ENCODE measurements at places on chromosomes 3 and 15.

GRCh38 chr3:168267179-168267578 lies 171.5 kb upstream of the GOLIM4 start:
- no peak for DNase-seq

- DNase-seq, result no peak
Observed at GRCh38 chr3:130973406-130973805, 53.2 kb downstream of the ASTE1 start.

GRCh38 chr3:1469687-1470086 lies 376.9 kb downstream of the CNTN6 start:
- no peak for DNase-seq

DNA sequence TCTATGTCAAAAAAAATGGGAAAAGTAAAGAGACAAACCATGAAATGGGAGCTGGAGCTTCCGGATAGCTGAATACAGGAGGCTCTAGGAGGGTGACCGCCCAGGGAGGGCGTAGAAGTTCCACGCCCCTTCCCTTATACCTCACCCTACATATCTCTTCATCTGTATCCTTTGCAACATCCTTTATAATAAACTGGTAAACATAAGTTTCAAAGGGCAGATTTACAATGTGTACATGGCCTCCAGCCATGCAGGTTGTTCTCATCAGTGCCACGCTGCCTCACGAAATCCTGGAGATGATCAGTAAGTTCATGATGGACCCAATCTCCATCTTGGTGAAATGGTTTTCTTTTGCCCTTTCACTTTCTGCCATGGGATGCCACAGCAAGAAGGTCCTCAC lies 121.8 kb downstream of the OSBPL10 start:
- DNase-seq, result no peak

DNA sequence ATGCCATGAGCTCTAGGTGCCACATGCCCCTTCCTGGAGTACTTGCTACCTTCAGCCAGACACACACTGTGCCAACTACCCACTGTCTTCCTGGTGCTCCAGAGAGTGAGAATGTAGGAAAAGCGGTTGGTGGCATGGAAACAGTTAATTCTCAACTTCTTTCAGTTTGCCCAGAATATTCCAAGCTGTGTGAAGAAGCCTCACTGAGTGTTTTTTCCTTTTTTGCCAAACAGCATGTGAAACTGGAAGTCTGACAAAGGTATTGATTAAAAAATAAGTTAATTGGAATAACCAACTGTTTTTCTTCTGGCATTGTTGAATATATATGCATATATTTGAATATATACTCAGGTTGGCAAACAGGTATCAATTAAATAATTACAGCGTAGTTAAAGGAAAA lies 52.8 kb downstream of the LRRC3B start:
- DNase-seq, result no peak

DNA sequence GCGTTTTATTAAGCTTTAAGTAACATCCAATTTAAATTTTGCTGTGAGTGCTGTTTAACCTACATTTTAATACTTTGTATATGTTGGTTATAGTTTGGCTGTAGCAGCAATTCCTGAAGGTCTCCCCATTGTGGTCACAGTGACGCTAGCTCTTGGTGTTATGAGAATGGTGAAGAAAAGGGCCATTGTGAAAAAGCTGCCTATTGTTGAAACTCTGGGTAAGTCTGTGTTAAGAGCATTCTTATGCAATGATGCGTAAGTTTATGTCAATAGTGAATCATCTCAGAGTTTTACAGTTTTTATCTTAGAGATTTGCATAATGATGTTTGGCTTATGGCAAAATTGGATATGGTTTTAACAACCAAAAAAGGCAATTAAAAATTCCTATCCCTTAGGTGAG lies 62.7 kb downstream of the ASTE1 start:
- no peak for DNase-seq

DNA sequence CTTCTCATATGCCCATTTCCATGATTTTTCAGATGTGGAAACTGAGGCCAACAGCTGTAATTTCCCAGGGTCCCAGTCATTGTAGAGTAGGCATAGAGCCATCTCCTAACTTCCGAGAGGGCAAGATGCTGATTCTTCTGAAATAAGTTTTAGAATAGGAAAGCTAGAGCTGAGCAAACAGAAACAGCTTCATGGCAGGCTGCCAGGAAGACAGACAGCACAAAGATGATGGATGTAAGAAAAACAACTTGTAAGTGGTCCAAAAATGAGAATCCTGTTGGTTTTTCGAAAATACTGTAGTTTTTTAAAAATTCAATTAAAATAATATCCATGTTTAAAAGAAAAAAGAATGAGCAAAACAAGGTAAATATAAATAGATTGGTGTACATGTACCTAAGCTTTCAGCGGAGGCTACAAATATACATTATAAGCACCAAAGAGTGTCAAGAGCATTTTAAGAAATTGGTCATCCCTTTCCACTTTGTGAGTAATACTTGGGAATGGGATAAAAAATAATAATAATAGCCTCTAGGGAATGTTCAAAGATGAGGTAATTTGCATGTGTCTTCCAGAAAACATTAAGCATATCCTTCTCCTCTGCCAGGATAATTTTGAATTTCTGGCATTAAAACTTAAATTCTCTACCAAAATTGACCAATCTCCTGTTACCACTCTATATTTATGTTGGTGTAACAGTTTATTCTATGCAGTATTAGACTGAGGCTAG lies 406.6 kb downstream of the MECOM start:
- DNase-seq, result no peak

DNA sequence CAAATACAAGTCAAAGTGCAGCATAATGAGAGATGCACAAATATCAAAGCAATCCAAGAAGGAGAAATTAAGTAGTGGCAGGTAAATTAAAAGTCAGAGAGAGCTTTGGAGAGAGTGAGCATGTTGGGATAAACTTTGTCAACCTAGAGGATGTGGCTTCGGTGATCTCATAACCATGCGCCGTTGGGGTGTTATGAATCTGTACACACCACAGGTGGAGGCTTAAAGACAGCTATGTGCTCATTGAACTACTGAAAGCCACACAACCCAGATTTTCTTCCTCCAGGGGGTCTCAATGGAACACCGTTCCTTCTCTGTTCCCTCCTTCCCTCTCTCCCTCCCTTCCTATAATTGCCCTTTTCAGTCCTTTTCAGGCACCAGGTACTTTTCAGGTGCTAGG lies 52.0 kb downstream of the SUCNR1 start:
- no peak for DNase-seq

GRCh38 chr3:113136071-113136470 lies 75.3 kb upstream of the BOC start:
- DNase-seq, result peak; percentile 42

- DNase-seq, result no peak
Observed at GRCh38 chr3:194854659-194855390, 169.1 kb downstream of the FAM43A start.

DNA sequence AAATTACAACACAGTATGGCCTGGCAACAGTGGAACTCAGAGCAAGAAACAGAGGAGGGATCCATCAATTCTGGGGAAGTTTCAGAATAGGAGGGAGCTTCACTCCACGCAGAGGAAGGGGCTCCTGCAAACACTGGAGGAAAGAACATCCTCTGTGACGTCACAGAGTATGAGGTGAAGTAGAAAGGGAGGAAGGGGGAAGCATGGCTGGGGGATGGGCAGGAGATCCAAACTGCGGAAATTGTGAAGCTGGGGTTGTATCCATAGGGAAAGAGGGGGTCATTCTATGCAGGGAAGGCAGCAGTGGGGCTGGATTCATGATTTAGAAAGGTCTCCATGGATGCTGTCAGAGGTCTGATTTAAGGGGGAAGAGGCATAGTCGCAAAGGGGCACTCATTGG lies 8.3 kb upstream of the SCN10A start:
- DNase-seq, result no peak

DNA sequence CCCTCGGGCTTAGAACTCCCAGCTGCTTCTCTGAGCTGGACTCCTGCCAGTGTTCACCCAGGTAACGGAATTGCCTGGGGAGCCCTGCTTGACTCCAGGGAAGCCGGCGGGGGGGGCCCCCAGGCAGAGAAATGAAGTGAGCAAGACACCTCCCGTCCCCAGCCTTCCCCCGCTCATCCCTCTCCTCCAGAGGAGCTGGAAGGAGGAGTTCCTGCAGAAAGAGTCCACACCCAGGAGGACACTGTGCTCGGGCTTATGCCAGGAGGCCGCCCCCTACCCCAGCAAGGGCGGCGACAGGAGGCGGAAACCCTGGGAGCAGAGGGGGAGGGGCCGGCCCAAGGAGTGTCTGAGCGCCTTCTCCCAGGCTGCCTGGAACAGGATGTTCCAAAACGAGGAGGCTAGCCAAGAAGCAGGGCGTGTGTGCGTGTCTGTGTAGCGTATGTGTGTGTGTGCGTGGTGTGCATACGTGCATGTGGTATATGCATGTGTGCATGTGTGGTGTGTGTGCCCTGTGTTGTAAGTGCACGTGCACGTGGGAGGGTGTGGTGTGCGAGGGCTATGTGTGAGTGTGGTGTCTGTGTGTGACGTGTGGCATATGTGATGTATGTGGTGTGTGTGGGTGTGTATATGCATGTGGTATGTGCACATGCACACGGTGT lies 511.3 kb downstream of the SHQ1 start:
- DNase-seq, result peak; percentile 72

GRCh38 chr3:95750097-95750496 lies 1064.3 kb upstream of the EPHA6 start:
- DNase-seq, result peak; percentile 16

DNA sequence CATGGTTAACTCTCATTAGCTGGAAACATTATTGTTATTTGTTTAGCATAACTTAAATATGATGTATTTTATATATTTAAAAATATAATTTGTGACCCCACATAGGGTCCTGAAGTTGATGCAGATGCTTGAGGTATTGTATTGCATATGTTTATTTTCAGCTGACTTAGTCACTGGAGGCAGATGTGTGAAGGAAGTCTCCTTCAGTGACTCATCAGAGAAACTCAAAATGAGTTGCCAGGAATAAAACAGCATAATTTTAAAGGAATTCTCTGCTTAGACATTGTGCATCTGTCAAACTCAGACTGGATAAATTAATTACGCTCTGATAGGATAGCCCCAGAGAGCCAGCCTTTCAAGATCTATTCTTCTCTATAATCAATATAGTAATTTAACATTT lies 7.9 kb upstream of the OR4F6 start:
- no peak for DNase-seq

DNA sequence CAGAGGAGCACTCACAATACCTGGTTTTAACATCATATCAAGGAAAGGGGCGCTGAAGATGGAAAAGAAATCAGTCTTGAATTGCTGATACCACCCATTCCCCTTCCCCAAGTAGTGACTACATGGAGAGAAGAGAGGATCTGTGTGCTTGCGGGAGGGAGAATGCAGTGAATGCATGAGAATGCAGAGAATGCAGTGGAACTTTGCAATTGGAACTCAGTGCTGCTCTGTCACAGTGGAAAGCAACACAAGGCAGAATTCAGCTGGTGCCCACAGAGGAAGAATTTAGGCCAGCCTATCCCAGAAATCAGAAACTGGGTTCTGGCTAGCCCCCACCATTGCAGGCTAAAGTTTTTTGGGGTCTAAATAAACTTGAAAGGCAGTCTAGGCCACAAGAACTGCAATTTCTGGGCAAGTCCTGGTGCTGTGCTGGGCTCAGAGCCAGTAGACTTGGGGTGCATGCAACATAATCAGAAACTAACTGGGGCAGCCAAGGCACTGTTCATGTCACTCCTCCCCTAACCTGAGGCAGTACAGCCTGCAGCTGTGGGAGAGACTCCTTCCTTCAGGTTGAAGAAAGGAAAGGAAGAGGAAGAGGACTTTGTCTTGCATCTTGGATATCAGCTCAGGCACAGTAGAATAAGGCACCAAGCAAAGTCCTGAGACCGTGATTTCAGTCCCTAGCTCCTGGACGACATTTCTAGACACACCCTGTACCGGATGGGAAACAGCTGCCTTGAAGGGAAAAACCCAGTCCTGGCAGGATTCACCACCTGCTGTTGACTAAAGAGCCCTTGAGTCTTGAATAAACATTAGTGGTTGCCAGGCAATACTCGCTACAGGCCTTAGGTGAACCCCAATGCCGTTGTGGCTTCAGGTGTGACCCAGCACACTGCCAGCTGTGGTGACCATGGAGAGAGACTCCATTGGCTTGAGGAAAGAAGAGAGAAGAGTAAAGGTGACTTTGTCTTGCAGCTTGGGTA lies 329.3 kb downstream of the TBL1XR1 start:
- DNase-seq, result no peak

DNA sequence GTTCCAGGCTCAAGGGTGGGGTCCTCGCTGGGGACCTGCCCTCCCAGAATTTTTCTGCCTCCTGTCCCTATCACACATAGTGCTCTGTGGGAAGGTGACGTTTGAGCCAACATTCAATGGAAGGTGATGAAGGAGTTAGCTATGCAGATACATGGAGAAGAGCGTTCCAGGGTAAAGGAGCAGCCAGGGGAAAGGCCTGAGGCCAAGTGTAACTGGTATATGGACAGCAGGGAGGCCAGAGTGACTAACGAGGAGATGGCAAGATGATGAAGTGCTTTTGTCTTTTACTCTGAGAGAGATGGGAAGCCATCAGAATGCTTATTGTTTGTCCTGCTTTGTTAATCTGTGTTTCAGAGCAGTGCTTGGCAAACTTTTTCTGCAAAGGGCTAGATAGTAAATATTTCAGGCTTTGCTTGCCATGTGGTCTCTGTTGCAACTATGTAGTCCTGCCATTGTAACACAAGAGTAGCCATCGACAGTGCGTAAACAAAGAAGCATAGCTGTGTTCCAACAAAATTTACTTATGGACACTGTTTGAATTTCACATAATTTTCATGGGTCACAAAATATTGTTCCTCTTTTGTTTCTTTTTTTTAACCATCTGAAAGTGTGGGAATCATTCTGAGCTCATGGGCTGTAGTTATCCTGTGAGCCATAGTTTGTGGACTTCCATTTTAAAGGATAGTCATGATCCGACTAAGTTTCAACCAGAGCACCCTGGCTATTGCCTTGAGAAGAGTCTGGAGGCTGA lies 25.8 kb upstream of the PIAS1 start:
- no peak for DNase-seq

- no peak for DNase-seq
Observed at GRCh38 chr3:17742880-17743657, 638 bp upstream of the TBC1D5 start.

GRCh38 chr15:83846847-83847246 lies 192.9 kb downstream of the ADAMTSL3 start:
- no peak for DNase-seq

DNA sequence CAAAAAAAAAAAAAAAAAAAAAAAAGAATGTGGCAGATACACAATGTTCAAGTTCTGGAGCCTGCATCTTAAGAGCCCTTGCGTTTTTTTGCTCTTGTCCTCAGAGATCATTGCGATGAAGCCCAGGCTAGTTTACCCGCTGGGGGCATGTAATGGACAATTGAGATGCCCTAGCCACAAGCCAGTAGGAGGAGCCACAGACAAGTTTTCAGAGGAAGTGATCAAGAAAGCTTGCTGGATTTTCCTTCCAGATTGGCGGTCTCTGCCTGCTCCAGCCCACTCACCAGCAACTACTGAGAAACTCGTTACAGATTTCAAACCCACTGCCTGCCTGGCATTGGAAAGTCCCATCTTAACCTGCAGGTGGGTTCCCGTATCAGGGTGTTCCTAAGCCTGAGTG lies 192.1 kb upstream of the EOMES start:
- no peak for DNase-seq
